ENCODE measurements at places on chromosomes 11 and 22.

DNA sequence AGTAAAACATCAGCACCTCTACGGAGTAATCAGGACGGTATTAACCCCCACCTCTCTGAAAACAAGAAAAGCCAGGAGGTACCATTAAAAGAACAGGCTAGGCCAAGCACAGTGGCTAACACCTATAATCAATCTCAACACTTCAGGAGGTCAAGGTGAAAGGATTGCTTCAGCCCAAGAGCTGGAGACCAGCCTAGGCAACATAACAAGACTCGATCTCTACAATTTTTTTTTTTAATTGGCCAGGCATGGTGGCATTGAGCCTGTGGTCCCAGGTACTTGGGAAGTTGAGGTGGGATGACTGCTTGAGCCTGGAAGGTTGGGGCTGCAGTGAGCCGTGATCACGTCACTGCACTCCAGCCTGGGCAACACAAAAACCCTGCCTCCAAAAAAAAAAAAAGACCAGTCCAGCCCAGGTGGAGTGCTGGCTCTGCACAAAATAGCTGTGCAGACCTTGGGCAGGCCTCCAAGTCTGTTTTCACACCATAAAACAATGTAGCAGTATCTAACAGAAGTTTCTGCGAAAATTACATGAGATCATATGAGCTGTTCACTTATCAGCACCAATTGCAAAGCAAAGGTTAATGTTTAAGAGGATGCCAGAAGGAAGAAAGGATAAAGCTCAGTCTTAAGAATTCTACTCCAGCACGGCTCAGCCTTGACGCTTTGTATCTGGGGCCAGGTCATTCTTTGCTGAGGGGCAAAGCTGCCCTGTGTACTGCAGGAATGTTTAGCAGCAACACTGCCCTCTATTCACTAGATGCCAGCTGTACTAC, 14.8 kb downstream of the CHKA start:
- no peak for DNase-seq

- no peak for DNase-seq
Observed at GRCh38 chr11:129247135-129247534, 55.0 kb upstream of the ARHGAP32 start.

DNA sequence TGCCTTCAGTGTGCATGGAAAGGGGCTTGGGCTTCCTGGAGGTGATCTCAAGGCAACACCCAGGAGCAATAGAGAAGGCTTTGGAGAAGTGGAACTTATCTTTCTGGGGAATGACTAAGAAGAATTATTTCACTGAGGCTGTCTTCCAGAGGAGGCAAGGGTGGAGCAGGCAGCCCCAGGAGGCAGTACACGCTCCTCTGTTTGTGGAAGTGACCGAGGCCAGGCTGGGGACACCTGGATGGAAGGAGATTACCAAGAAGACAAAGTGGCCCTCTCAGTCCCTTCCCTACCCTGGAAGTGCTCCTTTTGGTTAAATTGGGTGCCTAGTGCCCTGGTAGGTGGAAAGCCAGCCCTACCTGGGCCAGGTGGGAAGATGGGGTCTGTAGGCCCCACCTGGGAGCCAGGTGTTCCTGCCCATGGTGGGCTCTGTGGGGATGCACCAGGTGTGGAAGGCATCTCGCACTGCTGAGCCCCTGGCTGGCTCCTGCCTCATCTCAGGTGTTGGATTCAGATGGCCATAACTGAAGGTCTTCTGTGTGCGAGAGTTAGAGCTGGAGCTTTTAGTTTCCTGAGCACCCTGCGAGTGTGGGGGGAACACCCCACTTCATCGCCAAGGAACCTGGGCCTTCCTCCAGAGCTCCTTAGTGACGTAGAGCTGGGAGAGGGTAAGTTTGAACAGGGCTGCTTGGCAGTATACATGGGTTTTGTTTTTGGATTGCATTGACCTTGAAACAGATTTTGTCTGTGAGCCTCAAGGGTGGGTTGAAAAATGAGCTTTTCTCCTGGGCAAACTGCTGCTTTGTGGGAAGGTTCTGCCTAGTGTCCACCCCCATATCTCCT, 46.1 kb downstream of the MICAL2 start:
- no peak for DNase-seq

DNA sequence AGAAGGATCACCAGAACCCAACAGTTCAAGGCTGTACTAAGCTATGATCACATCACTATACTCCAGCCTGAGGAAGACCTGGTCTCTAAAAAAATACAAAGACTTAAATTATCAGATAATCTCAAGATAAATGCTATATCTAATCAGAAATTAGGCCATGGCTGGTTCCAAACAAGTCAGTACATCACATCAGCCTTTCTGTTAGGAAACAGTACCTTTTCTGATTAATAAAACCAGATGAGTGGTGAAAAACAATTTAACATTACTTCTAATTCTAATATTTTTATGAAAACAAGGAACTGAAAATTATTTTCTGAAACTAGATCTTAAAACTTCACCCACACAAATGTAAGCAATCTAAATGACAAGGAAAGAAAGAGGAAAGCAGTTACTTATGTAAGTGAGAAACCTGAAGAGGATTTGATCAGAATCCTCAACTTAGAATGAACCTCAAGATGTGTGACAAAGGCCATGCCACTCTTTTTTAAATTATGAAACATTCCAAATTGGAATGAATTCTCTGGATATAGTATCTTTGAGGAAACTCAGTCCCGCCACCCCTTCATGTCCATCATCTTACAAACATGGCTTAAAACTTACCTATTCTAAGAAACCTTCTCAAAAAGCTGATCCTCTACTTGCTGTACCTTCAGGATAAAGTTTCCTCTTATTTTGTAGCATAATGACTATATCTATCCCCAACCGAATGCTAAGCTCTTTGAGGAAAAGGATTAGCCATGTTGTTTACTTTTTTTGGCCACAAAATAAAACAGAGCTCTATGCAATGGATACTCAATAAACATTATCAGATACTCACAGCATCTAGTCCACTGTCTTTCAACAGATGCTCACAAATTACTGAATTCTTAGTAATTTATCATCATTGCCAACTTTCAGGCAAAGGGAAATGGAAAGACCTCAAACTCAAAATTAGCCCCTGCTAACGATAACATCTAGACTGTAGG, 132.0 kb downstream of the MRTFA start:
- DNase-seq = no peak

DNA sequence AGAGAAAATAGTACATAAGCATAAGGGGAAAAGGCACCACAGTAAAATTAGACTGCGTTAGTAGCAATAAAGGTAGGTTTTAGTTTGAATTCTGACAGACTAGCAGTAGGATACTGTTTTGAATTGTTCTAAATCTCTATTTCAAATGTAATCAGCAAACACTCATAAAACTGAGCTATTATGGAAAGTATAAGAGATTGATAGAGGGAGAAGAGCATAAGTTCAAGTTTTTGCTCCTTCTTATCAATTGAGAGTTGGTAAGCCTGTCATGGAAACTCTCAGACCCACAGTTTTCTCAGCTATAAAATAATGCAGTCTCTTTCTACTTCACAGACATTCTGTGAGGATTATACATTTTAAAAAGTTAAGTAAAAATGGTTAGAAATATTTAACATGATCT, 840.2 kb upstream of the CNTN5 start:
- no peak for DNase-seq

GRCh38 chr22:27993774-27994350, 74.8 kb upstream of the PITPNB start:
- DNase-seq = no peak

GRCh38 chr22:45504373-45505341, 2.0 kb downstream of the FBLN1 start:
- no peak for DNase-seq

GRCh38 chr11:69760319-69760718, 14.8 kb downstream of the FGF4 start:
- DNase-seq = no peak

DNA sequence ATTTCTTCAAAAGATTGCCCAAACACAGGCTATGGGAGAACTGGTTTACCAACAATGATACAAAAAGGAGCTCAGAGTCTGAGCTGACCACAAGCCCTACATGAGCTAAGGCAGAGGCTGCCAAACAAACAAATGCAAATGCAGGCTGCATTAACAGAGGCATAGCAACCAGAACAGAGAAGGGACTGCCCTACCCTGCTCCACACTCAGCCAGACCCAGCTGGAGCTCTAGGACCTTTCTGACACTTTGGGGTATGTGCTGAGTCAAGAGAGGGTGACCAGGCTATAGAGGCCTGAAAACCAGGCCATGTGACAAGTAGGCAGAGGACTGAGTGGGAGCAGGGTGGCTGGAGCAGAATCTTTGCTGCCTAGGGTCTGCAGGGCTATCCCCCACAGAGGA, 17.8 kb upstream of the P2RY2 start:
- DNase-seq = no peak

DNA sequence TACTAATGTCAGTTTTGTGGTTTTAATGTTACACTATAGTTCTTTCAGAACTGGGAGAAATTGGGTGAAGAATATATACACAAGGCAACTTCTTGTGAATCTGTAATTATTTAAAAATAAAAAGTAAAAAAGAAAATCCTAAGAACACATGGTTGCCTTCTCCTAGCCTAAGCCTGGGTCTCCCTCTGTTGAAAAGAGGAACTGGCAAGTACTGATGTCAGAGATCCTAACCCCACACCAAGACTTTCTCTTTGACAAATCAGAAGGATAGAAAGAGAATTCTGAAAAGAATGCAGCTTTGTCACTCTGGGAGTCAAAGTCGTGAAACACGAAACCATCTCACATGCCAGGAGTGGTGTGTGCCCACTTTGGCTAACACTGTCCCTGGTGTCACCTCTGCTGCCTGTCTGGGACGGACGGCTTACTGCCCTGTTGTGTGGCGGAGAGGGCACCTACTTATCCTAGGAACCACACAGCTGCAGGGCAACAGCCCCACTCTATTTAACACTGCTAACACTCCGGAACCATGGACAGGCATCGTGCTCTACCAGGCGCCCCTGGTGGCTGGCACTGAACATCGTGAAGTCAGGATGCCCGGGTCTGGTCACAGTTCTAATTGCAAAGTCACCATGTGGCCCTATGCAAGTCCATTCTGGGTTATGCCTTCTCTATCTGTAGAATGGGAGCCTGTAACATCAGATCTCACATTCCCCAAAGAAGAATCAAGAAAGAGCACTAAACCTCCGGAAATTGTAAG, 108.7 kb upstream of the CD82 start:
- DNase-seq = no peak

- DNase-seq = no peak
Observed at GRCh38 chr22:25780673-25781072, 38.7 kb downstream of the MYO18B start.

GRCh38 chr22:46863794-46864193, 101.3 kb downstream of the TBC1D22A start:
- DNase-seq = no peak

DNA sequence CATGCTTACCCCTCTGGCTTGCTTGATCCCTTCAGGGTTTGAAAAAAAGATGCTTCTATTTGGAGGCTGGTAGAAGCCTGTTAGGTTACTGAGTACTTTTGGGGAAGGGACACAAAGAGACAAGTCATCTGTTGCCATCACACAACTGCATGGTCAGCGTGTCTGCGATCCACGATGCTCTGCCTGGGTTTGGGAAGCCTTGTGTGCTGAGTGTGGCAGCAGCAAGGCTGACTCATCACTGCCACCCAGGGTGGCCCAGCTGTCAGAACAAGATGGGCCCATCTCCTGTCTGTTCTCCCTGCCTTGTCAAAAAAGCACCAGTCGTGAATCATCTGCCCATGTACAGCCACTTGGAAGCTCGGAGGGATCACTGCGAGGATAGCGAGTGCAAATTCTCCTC, 26.2 kb downstream of the UBASH3B start:
- DNase-seq = no peak

GRCh38 chr11:107683807-107684206, 28.0 kb downstream of the SLN start:
- DNase-seq = no peak

DNA sequence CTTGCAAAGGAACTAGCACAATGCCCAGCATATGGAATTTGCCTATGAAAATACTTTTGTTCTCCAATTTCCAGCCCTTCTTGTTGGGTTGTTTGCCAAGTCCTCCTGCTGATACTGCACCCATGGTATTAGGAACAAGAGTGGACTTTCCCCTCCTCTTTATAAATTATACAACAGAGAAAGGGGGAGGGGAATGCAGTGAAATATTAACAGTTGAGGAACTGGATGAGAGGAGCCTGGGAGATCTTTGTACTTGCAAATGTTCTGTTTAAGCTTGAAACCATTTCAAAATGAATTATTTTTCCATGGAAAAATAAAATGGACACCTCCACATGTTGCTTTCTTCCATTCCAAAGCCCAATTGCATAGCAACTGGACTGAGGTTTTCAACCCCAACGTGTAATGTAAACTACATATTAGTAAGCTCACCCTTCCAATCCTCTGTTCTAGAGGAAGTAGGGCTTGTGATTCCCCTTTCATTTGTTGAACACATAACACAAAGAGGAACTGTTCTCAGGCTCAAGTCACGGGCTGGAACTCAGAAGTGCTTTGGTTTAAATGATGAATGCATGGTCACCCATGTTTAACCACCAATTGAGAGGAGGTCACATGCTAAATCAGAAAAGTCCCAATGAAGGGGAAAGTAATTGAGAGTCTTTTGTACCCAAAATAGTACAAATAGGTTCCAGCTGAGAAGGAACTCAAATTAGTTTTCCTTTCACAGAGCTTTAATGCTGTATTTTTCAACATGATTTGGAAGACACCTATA, 66.2 kb upstream of the ZC3H12C start:
- DNase-seq = no peak

DNA sequence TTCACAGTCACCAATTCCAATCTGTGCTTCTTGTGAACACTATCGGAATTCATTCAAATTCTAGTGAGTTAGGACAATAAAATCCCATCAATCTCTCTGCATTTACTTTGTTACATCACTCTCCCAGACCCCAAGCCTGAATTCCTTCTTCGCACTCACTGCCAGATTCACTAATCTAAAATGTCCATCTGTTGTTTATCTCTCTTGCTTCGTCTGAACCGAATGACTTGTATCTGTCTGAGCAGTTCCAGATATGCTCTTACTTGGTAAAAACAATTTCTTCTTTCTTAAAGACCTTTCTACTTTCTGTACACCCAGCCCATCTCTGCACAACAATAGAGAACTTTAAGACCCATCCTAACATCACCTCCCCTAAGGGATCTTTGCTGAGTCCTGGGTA, 7.0 kb downstream of the MMP10 start:
- DNase-seq = no peak

GRCh38 chr22:23269441-23270211, 89.3 kb downstream of the BCR start:
- DNase-seq = no peak

All from stimulated activated CD8-positive, alpha-beta memory T cell treated with anti-CD3 and anti-CD28 coated beads, Interleukin-7, amount 100 ng/mL, for 24 hours (primary cell).